Omental fat pad (tissue), 4 donors: ENCODE measurements at places on chromosomes 2 and 18.

DNA sequence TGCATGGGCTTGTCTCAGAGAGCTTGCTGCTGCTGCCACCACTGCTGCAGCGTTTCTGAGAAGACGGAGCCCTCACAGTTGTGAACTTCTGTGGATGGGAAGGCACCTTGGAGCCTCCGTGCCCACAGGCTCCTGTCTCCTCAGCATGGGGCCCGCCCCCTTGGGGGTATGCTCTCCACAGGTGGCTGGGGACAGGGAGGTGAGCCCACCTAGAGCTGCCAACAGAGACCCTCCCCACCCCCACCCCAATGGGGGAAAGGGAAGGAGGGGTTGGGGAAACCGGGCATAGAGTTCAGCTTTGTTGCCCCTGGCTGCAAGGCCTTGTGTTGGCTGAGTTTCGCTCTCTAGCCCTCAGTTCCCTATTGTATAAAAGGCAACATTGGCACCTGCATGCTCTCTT, 76.1 kb downstream of the INPP4A start:
- no peak for DNase-seq

DNA sequence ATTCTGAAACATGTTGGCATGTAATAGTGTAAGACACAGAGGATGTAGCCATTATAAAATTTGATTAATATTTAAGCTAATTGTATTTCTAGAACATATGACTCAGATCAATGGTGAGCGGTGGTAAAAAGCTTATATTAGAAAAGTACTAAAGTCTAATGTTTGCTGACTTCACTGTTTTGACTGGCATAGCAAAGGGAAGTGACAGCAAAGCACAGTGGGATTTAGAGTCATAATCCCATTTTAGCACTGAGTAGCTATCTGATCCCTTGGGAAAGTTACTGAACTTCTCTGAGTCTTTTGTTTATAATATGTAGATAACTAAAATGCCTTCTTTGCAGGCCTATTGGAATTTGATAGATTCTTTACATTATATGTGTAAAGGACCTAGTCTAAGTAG, 60.4 kb downstream of the KIAA1328 start:
- DNase-seq: no peak

- DNase-seq: no peak
These were observed 35.5 kb downstream of the ITGA6 start for GRCh38 chr2:172462849-172463381.

- DNase-seq: no peak
These were observed 7.0 kb downstream of the KIF5C start for GRCh38 chr2:148882051-148882450.

- no peak for DNase-seq
These were observed 212.9 kb downstream of the CYP26B1 start for GRCh38 chr2:71934595-71935261.

DNA sequence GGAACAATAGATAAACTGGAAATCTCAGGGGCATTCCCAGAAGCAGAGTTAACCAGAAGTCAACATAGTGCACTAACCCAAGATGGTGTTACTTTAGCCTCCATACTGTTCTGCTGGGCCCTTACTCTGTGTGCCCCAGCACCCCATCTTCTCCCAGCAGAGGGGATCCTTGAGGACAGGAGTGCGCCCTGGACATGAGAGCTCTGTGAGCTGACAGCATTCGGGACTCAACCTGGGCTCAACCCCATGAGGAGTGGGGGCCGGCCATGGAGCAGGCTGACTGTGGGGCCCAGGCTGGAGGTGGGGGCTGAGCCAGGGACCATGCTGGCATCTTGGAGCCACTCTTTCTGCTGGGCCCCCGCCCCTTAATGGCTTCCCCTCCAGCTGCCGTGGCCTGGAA, 156.3 kb upstream of the HS6ST1 start:
- DNase-seq: no peak

- no peak for DNase-seq
These were observed 96.8 kb downstream of the VSNL1 start for GRCh38 chr2:17637131-17637906.

DNA sequence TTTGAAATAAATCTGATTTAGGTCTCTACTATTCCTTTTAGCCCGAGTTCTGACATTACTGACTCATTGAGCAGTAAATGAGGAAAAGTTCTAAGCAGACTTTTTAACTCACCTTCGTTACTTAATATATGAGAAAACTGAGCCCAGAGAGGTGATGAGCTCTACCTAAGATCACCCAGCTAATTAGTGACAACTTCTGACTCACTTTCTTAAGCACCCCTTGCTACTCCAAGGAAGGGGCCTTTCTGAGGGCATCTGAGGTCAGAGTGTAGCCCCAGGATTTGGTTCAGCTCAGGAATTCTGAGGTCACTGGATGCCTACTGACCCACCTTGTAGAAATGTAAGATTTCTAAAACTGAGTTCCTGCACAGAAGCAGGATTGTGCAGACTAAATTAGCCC, 102.2 kb upstream of the FZD5 start:
- no peak for DNase-seq

GRCh38 chr2:140348826-140349225, 1568.6 kb upstream of the NXPH2 start:
- DNase-seq: no peak

DNA sequence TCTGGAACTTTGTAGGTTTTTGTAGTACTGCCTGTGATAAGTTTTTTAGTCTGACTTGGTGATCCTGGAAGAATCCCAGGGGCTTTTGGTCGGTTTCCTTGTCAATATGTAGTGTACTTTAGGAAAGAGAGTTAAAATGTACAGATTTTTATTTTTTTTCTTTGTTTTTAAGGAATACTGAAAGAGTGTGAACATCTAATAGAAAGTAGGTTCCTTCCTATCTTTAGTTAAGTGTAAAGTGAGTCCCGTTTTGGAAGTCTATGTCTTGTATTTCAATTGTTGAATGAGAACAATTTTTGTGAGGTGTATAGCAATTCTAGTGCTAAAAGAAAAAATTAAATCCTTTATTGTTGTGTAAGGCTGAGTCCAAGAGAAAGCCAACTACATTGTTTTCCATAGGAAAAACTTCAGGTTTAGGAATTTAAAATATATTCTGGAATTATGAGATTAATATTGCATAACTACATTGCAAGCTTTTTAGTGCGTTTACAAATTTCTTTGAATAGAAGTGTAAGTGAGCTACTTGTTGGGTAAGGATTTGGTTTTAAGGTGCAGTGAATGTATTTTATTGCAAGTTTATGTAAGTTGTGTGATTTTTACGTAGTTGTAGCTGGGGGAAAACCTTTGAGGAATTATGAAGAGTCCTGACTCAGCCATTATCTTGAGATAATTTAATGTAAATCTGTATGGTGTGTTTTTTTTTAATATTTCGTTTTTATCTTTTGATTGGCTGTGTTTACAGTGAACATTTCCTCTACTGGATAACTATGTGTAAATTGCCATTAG, 1.7 kb downstream of the VAPA start:
- DNase-seq: no peak

- DNase-seq: no peak
These were observed 295.1 kb upstream of the KYNU start for GRCh38 chr2:142582317-142582716.

DNA sequence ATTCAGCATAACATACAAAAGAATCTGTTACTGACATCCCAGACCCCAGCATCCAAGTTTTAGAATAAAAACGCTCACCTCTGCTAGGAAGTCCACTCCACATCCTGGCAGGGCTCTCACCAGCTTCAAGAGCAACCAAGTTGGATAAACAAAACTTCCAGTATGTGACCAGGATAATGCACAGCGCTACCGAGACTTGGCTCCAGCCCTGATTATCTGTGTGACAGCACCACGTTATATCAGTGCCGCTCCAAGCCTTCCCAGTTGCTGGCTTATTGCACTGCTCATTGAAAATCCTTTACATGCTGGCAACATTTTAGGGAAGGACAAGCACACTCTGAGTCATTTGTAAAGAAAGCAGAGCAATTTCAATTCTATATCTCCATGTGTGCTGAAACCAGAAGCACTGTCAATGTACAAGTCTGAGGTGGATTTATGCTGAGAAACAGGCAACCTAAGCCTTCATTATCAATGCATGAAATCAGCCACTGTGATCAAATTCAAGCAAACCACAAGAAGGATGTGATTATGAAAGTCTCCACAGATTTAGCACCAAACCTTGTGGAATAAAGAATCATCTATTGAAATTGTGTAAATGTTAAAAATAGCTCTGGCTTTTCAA, 115.7 kb downstream of the ZNF385B start:
- no peak for DNase-seq

GRCh38 chr18:58453913-58454317, 175.0 kb downstream of the ALPK2 start:
- DNase-seq: no peak

DNA sequence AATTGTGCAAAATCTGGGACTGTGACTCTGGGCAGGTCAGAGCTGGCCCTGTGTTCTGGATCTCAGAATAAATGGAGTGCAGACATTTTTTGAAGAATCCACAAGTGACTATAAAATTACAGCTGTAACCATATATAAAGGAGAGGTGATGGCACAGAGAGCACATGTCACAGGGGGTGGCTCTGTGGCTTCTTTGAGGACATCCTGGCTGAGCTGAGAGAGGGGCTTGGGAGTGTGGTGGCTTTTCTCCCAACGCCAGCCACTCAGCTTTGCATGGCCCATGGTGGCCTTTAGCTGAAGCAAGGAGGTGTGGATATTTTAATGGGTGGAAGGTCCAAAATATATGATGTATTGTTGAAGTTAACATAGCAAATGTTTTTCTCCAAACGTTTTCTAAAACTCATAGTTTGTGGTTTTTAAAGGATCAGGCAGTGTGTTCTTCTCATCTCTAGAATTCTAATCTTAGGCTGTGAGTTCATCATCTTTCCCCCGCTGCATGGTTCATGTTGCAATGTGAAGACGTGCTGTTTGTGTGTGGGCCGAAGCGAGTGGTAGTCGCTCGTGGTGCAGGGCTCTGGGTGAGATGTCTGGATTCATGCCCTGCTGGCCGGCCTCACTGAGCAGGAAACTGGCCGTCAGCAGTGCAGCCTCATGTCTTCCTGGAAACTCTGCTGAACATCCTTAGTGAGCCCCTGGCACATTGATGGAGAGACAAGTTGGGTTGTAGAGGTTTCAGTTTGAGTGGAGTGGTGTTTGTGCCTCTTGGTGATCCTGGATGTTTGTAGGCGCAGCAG, 109.9 kb downstream of the ZNF236 start:
- no peak for DNase-seq

GRCh38 chr2:200442471-200442870, 67.4 kb downstream of the KCTD18 start:
- no peak for DNase-seq

GRCh38 chr2:115652652-115653051, 1210.2 kb downstream of the DPP10 start:
- no peak for DNase-seq

DNA sequence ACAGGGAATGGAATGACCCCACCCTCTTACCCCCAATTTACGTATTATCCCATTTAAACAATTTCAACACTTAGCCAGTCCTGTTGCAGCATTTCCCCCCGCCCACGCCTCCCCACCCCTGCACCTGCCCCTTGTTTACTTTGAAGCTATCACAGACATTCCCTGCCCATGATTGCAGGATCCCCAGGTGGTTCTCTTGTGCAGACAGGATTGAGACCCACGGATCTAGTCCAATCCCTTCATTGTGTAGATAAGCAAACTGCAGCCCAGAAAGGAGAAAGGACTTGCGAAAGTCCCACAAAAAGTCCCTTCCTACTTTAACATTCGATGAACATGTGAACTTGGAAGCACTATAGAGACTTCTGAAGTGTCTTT, 38.9 kb downstream of the TMEM17 start:
- no peak for DNase-seq

DNA sequence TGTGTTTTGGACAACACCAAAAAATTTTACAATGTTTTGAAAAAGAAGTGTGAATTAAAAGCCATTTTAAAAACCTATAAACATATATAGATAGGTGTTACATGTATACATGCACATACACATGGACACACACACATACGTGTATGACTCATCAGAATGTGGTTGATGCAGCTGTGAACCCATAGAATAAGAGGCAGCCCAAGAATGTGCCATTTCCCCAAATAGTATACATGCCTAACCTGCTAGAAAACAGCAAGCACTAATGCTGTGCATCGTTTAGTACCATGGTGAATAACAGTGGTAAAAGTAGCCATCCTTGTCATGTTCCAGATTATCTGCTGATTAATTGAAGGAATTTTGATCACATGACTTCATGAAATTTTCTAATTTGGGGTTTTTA, 149.0 kb downstream of the DSEL start:
- DNase-seq: no peak

GRCh38 chr2:63865159-63865799, 23.6 kb downstream of the UGP2 start:
- DNase-seq: no peak

- no peak for DNase-seq
These were observed 1691.8 kb upstream of the SLC39A10 start for GRCh38 chr2:193965263-193965662.

GRCh38 chr2:75553935-75554531, 6.7 kb downstream of the EVA1A start:
- DNase-seq: no peak

GRCh38 chr18:46601141-46601805, 55.7 kb downstream of the LOXHD1 start:
- no peak for DNase-seq

DNA sequence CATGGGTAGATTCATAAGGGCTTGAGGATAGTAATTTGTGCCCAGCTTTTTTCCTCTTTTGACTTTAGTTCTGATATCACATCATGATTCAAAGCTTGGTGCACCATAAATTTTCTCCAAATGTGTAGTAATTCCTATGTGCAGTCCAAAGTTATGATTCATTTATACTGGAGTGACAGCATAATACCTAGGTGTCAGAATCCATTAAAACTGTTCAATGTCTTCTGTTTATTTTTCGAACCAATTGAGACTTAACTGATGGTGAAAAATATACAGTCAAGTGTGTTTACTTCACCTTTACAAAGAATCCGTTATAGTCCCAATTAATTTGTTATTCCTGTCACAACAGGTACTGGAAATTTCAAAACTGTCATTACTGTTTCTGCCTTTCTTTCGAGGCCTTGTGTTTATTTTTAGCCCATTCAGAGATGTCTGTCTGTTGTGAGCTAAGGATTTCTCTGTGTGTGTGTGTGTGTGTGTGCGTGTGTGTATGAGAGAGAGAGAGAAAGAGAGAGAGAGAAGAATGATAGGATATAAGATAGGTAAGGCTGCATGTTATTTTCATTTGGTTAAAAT, 389.7 kb upstream of the ATP5MC3 start:
- no peak for DNase-seq

- no peak for DNase-seq
These were observed 783 bp downstream of the BUB1 start for GRCh38 chr2:110677080-110677479.

DNA sequence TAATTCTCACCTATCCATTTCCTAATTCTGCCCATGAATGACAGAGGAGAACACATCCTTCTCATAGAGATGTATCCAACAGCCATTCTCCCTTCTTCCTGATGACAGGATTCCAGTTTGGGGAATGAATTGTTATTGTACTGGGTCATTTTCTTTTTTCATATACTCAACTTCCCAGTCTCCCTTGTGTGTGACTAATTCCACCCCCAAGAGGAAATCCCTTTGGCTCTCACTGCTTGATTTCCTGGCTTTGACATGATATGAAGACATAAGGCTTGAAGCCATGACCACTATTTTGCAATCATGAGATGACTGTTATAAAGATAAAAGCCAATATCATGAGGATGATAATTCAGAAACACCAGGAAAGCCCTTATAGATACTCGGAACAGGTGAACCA, 384.7 kb upstream of the ACVR2A start:
- DNase-seq: no peak

GRCh38 chr2:27992787-27993401, 102.4 kb downstream of the BABAM2 start:
- DNase-seq: no peak

- DNase-seq: no peak
These were observed 4.0 kb downstream of the SNORC start for GRCh38 chr2:232873909-232874641.
